ENCODE measurements at places on chromosomes 11 and 22.

DNA sequence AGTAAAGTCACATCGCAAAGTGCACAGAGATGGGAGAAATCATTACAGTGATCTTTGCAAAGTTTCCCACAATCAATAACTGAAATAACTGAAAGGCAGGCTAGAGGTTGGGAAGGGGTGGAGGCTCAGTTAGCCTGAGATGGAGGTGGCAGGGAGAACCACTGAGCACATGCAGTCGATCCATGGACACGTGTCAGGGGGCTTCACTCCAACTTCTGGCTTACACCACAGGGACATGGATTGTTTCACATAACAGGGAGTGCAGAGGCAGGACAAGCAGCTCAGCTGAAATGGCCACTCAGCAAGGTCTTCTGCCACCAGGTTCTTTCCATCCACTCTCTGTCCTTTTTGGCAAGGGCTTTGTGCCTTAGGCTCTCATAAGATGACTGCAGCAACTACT is 35.1 kb upstream of the MICAL2 start:
- DNase-seq = no peak

DNA sequence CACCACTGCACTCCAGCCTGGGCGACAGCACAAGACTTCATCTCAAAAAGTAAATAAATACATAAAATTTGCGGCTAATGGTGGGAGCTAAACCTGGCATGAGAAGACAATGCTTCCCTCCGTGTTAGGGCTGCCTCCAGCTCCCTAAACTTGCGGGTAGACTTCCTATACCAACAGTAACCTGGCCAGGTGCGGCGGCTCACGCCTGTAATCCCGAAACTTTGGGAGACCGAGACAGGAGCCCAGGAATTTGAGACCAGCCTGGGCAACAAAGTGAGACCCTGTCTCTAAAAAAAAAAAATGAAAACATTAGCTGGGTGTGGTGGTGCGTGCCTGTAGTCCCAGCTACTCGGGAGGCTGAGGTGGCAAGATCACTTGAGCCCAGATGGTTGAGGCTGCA is 25.3 kb downstream of the SLC25A18 start:
- DNase-seq = no peak

GRCh38 chr11:2886191-2886894 is 768 bp upstream of the CDKN1C start:
- DNase-seq = no peak

- no peak for DNase-seq
These were observed 155.7 kb downstream of the ATG16L2 start for GRCh38 chr11:72969894-72970335.

- no peak for DNase-seq
These were observed 1075.5 kb downstream of the OPCML start for GRCh38 chr11:132456751-132457328.

- DNase-seq = no peak
These were observed 6.0 kb downstream of the ZDHHC24 start for GRCh38 chr11:66539870-66540213.

GRCh38 chr22:50129121-50129736 is 39.4 kb downstream of the MOV10L1 start:
- no peak for DNase-seq

- DNase-seq = no peak
These were observed 381.6 kb upstream of the CADM1 start for GRCh38 chr11:115885535-115886421.

DNA sequence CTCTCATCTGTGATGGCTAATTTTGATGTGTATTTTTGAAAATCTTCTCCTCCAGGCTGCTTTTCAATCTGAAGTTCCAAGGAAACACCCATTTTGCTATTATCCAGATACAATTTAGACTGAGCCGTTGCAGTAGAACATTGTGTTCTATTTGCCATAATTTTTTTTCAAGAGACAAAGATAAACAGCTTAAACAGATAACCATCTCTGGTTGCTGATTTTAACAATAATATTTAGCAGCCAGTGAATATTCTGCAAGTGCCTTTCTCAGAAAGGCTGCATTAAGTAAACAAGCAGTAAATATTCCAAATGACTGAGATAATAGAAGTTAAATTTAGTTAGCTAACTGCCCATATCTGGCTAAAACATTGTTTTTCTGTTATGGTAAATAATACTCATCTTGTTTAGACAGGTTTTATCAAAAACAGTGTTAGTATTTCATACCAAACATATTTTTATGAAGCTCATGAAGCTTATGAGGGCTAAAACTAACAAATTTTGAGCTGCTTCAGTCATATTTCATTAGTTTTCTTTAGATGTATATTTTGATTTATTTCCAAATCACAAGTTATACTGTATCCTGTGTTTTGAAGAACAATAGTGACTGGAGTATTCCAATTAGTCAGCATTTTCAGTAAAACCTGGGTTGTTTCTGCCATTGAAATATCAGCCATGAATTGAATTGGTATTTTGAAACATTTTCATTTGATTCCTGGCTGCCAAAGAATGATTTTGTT is 206.7 kb downstream of the SBF2 start:
- DNase-seq = no peak

DNA sequence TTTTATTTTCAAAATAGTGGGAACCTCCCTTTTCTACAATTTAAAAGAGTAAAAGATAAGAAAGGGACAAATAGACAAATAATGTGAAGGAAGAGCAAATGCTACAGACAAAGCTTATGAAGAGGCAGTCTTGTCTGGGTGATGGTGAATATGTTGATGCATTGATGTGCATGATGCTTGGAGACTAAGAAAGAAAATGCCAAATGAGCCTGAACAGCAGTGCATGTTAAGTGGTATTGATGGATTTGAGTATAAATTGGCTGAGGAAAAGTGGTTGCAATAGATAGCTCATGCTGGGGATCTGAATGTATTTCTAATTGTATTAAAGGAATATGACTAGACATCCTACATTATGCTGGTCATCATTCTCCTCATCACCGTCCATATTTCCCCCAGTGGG is 268.6 kb upstream of the ANO5 start:
- DNase-seq = no peak

GRCh38 chr11:132859306-132859705 is 673.0 kb downstream of the OPCML start:
- no peak for DNase-seq

- DNase-seq = no peak
These were observed 48.6 kb downstream of the ELFN2 start for GRCh38 chr22:37378642-37379058.

- no peak for DNase-seq
These were observed 88.6 kb upstream of the RCN1 start for GRCh38 chr11:32002311-32002710.

DNA sequence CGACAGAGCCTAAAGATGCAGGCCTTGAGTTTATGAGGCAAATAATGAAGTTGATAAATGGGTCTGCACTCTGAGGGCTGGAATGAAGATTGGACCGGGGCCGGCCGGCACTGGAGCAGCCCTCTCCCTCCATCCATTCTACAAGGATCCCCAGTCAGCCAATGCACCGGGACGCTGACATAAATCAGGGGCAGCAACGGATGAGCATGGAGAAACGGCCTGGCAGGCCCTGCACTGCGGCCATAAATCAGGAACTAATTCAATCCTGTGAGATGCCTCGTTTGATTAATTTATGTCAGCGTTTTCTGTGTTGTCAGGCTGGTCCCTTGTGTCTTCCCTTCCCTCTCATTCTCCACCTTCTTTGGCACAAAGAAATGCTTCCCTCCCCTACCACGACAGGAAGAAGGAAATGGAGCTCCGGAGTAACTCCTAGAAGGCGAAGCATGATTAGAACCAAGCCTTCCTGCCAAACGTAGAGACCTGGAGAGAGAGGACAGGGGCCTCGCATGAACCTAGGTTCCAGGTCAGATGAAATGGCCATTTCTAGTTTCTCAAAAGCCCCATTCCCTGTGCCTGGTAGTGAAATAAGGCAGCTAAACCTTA is 358.4 kb downstream of the OPCML start:
- DNase-seq = no peak

DNA sequence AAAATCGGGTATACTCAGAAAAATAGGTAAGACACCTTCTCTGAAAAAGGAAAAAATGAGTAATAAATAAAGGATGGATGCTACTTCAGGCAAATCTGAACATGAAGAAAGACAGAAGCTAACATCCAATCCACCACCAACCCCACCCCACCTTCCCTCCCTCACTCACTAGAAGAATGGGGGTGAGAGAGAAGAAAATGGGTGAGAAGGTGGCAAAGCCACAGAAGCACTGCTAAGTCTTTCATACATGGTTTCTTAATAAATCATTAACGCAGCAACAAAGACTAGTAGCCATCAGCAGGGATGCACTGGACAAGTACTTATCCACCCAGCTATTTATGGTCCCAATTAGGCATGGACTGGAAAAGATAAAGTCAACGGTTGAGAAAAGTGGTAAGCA is 5.9 kb downstream of the FHIP1B start:
- no peak for DNase-seq

- no peak for DNase-seq
These were observed 3.8 kb upstream of the GP1BB start for GRCh38 chr22:19719488-19720021.

Measured in posterior cingulate gyrus (tissue), 11 donors.